ENCODE measurements at places on chromosomes 11 and 22.

GRCh38 chr11:103940551-103940950, 95.9 kb upstream of the DDI1 start:
- DNase-seq: no peak

DNA sequence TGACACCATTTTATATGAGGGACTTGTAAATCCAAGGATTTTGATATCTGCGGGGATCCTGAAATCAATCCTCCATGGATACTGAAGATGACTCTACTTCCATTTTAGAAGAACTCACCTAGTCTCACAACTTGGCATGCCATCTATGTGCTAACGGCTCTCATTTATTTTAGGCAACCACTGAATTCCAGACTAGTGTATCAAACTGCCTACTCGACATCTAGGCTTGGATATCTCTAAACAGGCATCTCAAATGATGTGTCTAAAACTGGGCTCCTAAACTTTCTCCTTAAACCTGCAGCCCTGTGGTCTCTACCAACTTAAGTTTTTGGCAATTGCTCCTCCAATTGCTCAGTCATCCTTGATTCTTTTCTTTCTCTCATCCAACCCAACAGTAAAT, 31.2 kb upstream of the CLNS1A start:
- DNase-seq: no peak

GRCh38 chr22:48800886-48801607, 1026.6 kb downstream of the BRD1 start:
- no peak for DNase-seq

DNA sequence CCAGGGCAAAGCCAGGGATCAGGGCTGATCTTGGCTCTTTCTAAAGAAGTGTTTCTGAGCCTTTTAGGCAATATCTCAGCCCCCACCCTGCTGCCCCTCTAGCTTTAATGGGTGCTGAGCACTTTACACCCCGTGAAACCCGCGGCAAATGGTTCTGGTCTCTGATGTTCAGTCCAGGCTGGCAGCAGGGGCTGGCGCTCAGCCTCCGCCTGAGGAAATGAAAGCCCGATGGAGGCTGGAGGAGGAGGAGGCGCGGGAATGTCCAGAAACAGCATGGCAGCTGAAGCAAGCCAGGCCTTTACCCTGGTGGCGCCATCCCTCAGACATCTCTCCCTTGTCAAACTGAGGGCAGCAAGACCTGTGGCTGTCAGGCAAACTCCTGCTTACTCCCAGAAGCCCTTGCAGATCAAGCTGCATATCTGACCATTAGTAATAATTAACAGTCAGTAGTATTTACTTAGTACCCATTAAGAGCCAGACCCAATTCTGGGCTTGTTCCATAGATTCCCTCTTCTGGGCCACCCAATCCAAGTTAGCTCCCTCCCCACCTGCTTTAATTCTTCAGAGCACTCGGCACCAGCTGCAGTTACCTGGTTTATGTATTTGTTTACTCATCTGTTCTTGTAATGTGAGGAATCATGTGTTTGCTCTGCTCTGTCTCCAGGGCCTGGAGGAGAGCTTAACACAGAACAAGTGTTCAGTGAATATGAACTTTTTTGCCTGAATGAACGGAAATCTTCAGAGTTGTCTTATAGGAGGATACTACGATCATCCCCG, 15.0 kb upstream of the ALX4 start:
- no peak for DNase-seq

- DNase-seq: no peak
Observed at GRCh38 chr11:4697585-4697984, at the start of gene OR51E2. Gene OR51E2, minus strand, starts transcription at chr11:4697853. Its CDS starts 15,142 bp downstream, at chr11:4682711.

DNA sequence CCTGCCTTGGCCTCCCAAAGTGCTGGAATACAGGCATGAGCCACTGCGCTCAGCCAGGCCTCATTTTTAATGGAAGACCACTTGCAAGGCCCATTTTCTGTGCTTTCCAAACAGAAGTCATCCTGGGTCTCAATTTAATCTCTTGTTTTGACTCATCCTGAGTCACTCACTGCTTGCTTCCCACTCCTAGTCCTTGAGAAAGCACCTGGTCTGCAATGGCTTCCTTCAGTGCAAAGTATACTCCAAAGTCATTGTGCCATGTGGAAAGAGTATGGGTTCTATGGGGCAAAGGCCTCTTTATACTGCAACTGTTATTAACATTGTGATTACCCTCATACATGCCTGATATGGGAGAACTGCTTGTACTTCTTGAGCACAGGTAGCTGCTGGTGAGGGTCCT, 18.3 kb upstream of the SLC5A1 start:
- no peak for DNase-seq

DNA sequence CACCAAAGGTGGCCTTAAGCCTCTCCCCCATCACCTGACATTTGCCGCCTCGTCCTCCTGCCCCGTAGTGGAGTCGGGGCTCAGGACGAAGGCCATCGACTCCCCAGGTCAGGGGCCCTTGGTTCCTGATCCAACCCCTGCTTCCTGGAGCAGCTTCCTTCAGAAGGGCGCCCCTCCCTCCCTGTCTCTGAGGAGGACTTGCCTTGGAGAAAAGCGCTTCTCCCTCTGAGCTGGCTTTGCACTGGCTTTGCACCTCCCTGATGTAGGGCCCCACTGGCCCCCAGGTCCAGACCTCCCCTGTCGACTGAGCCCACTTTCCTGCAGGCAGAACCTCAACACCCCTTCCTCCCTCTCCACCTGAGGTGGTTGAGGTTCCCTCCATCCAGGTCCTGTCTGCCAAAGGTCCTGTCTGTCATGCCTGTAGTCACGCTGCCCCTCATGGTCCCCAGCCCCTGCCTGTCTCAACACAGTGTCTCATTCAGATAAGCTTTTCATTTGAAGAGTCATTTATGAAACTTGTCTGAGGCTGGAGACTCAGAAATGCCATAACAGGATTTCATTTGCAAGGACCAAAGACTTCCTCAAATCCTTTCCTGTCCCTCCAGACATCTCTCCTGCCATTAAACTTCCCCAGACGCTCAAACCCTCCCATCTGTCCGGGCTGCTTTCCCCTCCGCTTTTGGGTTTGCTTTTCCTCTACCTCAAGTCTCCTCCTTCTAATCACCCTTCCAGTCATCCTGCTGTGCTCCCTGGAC, 78.4 kb downstream of the MYO7A start:
- no peak for DNase-seq

DNA sequence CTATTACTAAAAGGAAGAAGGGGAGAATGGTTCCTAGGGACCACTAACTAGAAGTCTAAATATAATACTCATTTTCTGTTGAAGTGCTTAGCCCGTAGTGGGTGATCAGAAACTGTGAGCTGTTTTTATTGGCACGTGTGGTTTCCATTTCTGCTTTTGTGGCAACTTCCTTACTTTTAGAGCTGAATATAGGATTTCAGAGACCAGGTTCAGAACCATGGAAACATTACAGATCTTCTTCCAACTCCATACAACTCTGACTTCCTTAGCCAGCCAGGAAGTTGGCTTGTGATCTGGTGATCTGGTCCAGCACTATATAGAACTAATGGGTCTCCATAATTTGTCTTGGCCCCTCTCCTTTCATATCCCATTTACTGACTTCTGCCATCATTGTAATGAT, 2.6 kb upstream of the ME3 start:
- peak; percentile 71 for DNase-seq

- DNase-seq: peak; percentile 36
Observed at GRCh38 chr22:38455530-38456271, 702 bp upstream of the KCNJ4 start.

DNA sequence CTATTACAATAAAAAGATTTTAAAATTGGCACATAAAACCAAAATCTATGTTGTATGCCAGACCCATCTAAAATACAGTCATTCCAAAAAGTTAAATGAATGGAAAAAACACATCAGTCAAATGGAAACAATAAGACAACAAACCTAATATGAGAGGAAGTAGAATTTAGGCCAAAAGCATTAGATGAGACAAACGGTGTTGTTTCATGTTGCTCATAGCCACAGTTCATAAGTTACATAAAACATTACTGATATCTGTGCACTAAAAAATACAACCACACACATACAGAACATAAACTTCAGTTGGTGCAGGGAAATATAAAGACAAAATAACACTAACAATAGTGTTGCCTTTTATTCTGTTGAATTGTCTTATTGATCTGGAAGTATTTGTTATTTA, 661.9 kb downstream of the CNTN5 start:
- DNase-seq: peak; percentile 3

DNA sequence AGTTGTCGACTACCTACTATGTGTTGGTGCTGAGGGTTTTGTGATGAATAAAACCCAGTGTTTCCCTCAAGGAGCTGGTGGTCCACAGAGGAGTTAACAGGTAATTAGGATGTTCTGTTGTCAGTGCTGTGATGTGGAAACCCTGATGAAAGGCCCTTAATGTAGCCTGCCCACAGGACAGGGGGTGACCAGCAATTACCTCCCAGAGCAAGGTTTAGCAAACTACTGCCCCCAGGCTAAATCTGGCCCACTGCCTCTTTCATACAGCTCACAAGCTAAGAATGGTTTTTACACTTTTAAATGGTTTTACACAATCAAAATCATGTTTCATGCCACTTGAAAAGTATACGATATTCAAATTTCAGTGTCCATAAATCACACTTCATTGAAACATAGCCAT, 536.2 kb downstream of the MIAT start:
- no peak for DNase-seq

DNA sequence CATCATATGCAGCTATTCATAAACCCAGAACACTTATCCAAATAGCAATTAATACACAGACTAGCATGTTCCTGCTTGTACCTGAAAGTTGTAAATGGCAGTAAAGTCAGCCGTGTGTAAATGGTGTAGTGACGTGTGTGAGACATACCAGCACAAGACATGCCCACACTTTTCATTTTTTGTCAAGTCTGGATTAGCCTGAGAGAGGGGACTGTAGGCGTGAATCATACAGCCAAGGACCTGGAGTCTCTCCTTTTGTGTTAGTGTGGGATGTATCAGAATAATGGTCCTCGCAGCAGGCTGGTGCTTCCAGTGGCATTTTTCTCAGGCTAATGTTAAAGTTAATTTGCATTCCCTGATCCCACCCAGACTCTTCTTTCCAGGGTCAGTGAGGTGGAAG, 116.8 kb upstream of the BMAL1 start:
- no peak for DNase-seq

- DNase-seq: no peak
Observed at GRCh38 chr11:126113012-126113411, 50.3 kb upstream of the CDON start.

- DNase-seq: no peak
Observed at GRCh38 chr22:25841775-25842174, 99.8 kb downstream of the MYO18B start.

DNA sequence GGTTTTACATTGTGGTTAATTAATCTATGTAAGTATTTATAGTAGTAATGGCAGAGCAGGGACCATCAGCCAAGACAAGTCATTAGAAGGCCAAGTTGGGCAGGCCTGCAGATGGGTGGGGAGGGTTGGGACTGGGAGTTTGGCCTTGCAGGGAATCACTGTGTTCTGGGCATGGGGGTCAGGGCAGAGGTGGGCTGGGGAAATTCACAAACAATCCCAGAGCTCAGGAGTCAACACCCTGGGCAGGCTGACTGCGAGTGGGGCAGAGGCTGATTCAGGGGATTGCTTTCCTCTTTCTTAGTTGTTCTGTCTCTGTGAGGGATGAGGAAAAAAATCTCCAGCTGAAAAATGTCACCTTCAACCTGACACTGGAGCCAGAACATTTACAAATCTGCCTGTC, 322.5 kb downstream of the NTM start:
- no peak for DNase-seq

GRCh38 chr22:46091277-46091977, 58.9 kb upstream of the PPARA start:
- DNase-seq: no peak

- DNase-seq: no peak
Observed at GRCh38 chr22:38292694-38293093, 19.9 kb upstream of the TMEM184B start.

- no peak for DNase-seq
Observed at GRCh38 chr11:58561394-58562098, 14.1 kb downstream of the LPXN start.

DNA sequence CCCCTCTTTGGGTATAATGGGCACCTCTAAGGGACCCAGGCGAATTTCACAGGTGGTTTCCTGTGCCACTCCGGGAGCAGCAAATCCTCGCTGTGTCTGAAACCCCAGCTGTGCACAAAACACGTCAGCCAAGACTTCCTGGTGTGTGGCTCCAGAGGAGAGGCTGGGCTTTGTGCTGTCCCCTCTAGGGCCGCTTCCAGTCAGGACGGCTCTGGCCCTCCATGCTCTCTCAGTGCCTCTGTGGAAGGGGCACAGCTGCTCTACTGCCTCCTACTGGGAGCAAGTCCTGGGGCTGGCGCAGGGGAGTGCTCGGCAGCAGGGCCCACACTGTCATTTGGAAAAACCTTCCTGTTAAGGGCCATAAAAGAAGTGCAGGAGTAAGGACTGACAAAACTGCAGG, 23.7 kb upstream of the ARFGAP3 start:
- DNase-seq: no peak

GRCh38 chr11:2991452-2992233, 486 bp downstream of the NAP1L4 start:
- DNase-seq: peak; percentile 54

- peak; percentile 2 for DNase-seq
Observed at GRCh38 chr11:101759771-101760450, 154.9 kb upstream of the CEP126 start.

DNA sequence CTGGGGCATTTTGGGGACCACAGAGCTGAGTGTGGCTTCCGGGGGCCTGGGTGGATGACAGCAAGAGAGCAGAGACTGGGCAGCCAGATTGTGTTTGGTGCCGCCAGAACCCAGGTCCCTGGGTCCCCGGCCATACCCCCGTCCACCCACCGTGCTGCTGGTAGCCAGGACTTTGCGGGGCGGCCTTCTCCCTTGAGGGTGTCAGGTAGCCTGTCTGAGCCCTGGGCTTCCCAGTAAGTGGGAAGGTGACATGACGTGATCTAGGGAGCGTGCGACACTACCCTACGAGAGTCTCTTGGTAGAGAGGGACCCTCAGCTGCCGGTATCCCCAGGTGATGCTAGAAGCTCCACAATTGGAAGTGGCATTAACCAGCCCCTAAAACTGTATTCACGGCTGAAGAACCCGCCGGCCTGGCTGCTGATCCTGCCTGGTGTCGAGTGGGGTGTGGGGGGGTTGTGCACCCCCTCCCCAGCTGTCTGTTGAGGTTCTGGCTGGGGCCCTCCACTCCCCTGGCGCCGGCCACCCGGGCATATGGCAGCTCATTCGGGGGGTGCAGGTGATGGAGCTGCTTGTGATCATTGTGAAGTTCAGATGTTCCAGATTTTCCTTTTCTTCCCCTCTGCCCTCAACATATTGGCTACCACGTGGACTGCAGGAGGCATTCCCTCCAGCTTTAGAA, 66.9 kb downstream of the MPPED1 start:
- no peak for DNase-seq
